Activated T-cell treated with anti-CD3 and anti-CD28 coated beads, Interleukin-2, amount 50 U/mL, for 72 hours (primary cell): ENCODE measurements at places on chromosomes 1 and 21.
A peak's percentile ranks its signal among the peaks of the same experiment; 100 is the strongest.

DNA sequence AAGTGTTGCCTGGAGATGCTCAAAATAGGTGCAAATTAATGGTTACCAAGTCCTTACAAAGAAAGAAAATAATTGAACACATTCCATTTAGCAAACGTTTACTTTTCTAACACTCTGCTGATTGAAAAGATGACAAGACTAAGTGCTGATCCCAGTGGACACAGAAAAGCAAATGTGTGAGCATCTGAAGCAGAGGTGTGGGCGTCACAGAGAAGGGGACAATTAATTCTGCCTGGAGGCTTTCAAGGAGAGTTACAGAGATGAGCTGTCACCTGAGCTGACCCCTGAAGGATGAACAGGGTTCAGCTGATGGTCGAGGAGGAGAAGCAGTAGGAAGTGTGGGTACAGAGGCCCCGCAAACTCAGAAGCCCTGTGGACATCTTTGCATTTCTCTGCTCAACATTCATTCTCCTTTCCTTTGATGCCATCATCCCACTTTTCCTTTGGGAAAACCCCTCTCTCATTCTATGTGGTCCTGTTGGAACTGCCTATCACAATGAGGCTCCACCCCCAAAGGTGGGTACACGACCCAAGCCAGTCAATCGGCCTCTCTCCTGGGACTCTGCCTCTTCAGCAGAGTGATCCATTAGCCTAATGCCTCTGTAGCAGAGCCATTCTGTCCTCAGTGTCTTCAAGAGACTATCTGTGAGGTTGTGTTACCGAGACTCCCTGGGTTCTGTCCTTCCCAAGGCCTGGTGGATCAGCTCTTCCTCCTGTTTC is 17.2 kb upstream of the PLA2G2E start:
- DNase-seq: no peak

DNA sequence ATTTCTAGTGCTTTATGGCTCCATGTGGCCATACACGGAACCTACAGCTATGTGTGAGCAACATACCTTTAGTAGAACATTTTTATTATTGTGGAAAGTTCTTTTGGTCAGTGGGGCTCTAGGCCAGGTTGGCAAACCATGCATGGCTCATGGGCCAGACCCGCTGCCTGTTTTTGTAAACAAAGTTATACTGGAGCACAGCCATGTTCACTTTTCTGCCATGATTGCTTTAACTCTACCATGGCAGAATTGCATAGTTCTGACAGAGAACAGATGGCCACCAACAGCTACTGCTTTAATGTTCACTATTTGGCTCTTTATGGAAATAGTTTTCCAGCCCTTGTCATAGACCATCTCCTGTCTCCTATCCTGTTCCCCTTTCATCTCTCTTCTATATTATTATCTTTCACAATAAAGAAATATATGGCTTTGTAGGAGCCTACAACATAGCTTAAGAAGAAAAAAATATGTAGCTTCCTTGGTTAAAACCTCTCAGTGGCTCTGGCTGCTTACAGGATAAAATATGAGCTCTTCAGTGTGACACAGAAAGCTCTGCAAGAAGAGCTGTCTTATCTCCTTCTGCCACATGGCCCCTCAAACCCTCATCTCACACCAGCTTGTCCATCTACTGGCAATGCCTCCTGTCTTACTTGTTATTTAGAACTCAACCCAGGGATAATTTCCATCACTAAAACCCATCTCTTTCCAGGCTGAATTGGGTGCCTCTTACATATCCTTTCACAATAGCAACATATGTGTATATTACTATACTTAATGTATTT is 54.6 kb upstream of the RWDD3 start:
- no peak for DNase-seq

DNA sequence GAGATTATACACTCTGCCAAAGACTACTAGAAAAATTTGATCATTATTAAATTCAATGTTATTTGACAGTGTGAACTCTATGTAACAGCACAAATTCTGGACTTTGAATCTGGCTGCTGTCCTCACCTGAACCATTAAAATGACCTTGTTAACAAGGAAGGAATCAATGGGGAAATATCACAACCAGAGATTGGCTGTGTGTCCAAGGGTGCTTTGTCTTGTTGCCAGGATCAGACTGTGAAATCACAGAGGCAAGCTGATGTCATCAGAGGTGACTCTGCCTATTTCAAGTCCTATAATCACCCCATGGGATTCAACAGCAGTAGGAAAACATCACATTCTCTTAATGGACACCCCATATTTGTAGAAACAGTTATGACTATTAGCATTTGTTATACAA is 46.8 kb downstream of the ADAMTS5 start:
- DNase-seq: no peak

- DNase-seq: no peak
These were observed 334.4 kb upstream of the DEPDC1 start for GRCh38 chr1:68831281-68831680.

GRCh38 chr1:111201275-111202090 is 1.0 kb upstream of the DENND2D start:
- DNase-seq: no peak

DNA sequence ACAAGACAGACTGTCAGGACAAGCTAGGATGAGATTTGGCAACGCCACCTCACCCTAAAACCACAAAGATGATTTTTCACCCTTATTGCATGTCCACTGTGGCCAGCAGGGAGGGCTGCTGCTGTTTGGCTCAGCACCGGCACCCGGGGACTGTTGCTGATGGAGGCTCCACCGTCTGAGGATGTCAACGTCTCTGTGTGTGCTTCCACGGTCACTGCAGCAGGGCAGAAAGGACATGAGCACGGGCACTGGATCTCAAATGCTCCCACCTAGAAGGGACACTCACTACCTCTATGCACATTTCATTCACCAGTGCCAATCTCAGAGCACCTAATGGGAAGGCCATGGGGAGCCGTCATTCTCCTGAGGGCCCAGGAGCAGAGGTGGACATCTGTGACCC is 599.6 kb downstream of the PTPRU start:
- no peak for DNase-seq

DNA sequence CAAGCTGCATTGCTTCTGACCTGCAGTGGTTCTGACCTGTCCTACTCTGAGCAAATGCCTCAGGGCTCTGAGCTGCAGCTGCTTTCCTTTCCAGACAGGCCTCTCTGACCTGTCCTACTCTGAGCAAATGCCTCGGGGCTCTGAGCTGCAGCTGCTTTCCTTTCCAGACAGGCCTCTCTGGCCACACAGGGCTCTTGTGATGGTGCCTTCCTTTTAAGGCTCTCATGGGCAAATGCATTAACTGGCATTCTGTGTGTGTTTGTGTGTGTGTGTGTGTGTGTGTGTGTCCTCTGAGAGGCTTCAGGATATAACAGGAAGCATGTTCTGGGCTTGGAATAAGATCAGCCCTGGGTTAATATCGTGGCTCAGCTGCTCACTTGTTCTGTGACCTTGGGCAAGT is 131.3 kb downstream of the NTPCR start:
- no peak for DNase-seq

DNA sequence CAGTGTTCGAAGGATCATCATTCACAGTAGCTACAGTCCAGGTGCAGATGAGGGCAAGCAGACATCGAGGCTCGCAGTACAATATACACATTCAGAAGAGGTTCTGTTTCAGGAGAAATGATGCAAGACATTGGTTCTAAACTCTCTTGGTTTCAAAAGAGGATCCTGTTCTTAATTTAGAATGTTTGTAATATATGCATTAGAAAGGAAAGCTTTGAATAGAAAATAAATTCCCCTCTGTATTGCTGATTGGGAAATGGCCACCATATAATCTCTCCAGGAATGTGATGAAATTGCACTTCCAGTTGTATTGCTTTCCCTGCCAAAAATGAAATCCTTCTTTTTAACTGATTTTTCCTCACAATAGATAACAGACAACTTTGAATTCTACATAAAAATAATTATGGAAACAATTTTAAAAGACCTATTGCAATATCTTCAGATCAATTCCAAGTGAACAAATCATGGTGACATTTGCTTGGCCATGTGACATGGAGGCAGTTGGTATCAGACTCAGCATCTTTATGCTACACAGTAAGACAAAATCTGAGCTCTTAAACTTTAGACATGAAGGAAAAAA is 27.6 kb upstream of the SIPA1L2 start:
- DNase-seq: no peak

DNA sequence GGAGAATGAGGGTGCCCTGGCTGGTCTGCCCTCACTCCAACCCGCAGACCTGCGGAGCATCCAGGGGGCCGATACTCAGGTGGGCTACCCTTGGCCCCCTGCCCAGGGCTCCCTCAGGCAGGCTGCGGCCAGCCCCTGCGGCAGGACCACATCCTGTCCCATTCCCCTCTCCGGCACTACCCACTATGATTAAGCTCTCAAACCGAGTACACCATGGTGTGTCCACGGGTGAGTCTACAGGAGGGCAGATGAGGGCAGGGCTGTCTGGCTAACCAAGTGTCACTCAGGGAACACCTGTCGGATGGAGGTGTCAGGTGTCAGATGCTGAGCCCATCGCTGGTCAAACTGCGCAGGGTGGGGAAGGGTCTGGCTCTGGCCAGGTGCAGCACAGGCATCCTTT is 47.2 kb downstream of the SLC66A1 start:
- no peak for DNase-seq

GRCh38 chr1:70440642-70441391 is 29.7 kb downstream of the CTH start:
- DNase-seq: no peak

DNA sequence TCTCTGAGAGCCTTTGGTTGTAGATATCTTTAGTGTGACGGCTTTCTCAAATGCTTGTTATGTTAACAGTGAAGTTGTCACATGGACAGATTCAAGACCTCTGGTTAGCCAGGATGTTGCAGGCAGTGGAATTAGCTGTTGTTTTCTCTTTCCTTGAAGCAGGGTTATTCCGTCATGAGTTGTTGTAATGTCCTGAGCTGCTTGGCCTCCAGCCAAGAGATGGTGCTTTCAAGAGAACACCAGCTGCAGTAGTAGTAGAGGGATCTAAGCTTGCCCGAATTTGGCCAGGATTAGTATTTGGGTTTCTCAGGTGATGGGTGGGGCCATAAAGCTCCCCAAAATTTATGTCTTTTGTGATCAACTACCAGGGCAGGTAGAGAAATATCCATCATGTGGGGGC is 13.4 kb downstream of the KCNE1 start:
- no peak for DNase-seq

DNA sequence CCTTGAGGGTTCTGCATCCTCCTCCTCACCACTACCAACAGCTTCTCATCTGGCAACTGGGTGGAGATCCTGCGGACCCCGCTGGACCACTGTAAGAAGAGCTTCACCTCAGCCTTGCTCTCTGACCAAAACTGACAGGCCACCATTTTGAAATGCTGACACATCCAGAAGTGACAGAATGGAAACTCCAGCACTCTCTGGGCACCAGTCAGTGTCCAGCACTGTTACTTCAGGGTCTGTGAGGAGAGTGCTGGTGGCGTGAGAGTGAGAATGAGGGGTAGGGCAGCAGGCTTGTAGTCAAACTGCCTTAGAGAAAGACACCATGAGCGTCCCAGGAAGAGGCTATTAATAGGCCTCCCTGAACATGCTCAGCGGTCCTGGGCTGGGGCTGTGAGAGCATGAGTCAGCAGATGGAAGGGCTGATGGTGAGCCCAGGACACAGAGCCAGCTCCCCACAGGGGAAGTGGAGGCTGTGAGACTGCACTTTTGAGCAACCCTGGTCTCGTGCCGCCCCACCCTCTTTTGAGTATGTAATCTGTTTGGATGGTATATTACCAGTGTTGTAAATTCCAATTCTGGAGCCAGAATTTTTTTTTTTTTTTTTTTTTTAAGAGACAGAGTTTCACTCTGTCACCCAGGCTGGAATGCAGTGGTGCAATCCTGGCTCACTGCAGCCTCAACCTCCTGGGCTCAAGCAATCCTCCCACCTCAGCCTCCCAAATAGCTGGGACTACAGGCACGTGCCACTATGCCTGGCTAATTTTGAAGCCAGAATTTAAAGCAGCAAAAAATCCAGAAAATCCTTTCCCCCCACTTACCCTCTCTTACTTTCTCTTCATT is 34.4 kb upstream of the SLC30A1 start:
- DNase-seq: no peak

DNA sequence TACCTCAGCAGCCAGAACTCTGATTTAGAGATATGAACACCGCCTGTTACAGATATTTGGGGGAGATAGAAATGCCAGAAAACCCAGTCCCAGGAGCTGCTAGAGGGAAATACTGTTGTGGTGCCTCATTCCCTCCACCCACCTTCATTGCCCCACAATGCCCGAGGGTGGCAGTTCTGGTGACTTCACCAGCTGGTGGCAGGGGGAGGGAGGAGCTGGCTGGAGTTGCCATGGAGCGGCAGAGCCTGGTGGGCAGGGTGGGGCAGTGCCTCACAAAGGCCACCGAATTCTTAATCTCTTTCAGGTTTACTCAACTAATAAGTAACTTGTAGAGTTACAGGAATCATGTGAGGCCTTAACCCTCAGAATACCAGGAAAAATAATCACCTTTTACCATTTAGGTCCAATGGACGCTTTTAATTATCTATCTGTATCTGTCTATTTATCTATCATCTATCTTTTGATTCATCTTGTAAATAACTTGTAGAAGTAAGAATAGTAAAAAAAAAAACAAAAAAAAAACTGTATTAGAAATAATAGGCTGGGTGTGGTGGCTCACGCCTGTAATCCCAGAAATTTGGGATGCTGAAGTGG is 11.7 kb upstream of the S100A11 start:
- DNase-seq: peak; percentile 73

DNA sequence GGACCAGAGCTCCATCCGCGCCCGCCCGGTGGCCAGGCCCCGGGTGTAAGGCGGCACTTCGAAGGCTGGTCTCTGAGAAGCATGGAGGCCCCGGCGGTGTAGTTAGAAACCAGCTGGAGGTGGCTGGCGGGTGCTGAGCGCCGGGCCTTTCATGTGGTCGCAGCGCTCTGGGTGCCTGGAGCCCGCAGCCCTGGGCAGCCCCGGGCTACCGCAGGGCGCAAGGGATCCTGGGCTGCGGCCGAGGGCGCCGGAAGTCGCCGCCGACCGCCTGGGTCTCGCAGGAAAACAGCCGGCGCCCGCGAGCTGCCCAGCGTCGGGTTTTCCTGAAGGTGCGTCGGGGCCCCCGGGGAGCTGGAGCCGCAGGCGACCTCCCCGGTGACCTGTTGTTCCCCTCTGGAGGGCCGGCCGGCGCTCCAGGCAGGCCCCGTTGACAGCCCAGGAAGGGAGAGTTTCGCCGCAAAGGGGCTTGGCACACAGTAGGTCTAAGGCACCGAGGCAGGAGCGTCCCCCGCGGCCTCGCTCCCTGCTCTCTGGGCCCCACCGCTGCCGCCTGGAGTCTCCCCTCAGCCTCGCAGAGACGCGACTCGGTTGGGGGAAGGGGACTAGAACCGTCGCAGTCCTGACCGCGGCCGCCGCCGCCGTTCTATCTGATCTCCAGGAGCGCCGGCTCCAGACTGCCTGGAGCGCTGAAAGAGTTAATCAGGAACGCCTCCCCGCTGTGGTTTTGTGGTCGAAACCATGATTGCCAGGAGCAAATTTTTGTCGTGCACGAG is 2.7 kb downstream of the GRHL3 start:
- DNase-seq: peak; percentile 87

GRCh38 chr1:200740571-200741208 is 2.0 kb downstream of the CAMSAP2 start:
- DNase-seq: no peak

DNA sequence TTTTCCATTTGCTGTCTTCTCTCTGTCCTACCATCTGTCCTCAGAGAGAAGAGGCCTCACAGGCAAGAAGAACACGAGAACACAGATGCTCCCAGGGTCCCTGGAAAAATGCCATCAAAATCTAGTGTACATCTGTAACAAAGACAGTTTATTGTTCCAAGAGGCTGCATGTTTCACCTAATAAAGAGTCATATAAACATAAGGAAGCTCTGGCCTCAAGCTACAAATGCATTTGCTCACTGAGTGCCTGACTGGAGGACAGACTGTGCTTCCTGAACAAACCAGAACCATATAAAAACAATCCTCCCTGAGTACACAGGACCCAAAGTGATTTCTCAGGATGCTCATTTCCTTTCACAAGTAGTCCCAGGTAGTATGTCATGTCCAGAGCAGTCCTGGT is 76.3 kb upstream of the SLC44A3 start:
- no peak for DNase-seq
